ENCODE measurements at places on chromosomes 7 and 10. TPM values are rescaled to one million over a fixed set of nuclear protein-coding genes. Genes with fewer than 3 reads are reported as not detected.

ANXA8L1 gene
- total RNA-seq = 109 TPM

NPY gene
- not detected for total RNA-seq

MSMB gene
- not detected for total RNA-seq

RTKN2 gene
- 0.38 TPM for total RNA-seq

LOXL4 gene
- 13.0 TPM for total RNA-seq

CFAP70 gene
- 3.1 TPM for total RNA-seq

CLRN3 gene
- not detected for total RNA-seq

ABCC2 gene
- total RNA-seq = 0.84 TPM

NAT16 gene
- total RNA-seq = 0.09 TPM

SUPV3L1 gene
- total RNA-seq = 23.5 TPM

PFKFB3 gene
- 1,086 TPM for total RNA-seq

IL6 gene
- 381 TPM for total RNA-seq

LIPJ gene
- 0.19 TPM for total RNA-seq

NRCAM gene
- total RNA-seq = 3.6 TPM

LRRC18 gene
- not detected for total RNA-seq
